Activated T-cell treated with anti-CD3 and anti-CD28 coated beads for 4 hours (primary cell): ENCODE measurements at places on chromosomes 13 and 19.
A peak's percentile ranks its signal among the peaks of the same experiment; 100 is the strongest.

- DNase-seq: peak; percentile 35
Observed at GRCh38 chr13:52968074-52968700, 60.4 kb upstream of the OLFM4 start.

- no peak for DNase-seq
Observed at GRCh38 chr19:51330366-51330765, 11.6 kb downstream of the VSIG10L start.

- peak; percentile 59 for DNase-seq
Observed at GRCh38 chr19:48152551-48152950, 17.6 kb downstream of the LIG1 start.

DNA sequence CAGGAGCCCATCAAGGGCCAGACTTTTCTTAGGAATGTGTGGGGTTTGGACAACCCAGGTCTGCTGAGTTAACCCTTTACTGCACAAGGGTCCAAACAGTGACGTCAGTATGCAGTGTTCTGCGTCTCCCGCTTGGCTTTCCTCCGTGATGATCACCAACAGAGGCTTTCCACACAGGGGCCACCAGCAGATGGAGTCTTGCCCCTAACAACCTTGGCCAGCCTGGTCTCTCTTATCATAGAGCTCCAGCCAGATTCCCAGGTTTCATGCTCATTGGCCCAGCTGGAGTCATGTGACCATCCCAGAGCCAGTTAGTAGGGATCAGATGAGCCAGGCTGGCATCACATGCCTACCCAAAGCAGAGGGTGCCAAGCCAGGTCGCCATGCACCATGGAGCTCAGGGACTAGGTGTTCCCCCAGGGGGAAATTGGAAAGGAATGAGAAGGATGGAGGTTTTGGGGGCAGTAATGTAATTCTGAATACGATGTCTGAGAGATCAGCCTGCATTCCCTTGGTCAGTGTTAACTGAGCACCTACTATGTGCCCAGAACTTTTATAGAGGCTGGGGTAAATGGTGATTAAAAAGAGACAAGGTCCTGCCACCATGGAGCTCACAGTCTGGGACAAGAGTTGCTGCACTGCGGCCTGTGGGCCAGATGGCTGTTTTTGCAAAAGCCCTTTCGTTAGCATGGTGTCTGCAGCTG, 61.2 kb downstream of the MYH14 start:
- DNase-seq: no peak

DNA sequence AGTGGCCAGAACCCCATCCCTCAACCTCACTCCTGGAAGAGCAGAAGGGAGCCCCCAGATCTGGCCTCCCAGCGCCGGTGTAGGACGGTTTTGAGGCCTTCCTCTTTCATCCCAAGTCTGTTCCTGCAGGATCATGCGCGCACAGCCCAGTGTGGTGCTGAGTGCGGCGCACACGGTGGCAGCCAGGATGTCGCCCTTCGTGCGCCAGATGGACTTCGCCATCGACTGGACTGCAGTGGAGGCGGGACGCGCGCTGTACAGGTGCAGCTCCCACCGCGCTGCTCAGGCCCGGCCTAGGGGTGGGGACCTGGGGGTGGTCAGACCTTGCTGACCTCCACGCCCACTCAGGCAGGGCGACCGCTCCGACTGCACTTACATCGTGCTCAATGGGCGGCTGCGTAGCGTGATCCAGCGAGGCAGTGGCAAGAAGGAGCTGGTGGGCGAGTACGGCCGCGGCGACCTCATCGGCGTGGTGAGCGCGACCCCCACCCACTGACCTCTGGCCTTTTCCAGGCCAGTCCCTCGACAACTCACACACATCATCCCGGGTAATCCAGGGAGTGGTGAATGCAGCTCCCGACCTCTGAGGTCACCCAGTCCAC, 14.8 kb downstream of the PNPLA6 start:
- no peak for DNase-seq

- no peak for DNase-seq
Observed at GRCh38 chr13:41548910-41549309, 91.6 kb downstream of the RGCC start.

GRCh38 chr19:22832031-22832762, at the start of gene ZNF723:
ZNF723 (plus strand) TSS chr19:22832291; CDS start chr19:22832380, 89 bp downstream.
- no peak for DNase-seq

DNA sequence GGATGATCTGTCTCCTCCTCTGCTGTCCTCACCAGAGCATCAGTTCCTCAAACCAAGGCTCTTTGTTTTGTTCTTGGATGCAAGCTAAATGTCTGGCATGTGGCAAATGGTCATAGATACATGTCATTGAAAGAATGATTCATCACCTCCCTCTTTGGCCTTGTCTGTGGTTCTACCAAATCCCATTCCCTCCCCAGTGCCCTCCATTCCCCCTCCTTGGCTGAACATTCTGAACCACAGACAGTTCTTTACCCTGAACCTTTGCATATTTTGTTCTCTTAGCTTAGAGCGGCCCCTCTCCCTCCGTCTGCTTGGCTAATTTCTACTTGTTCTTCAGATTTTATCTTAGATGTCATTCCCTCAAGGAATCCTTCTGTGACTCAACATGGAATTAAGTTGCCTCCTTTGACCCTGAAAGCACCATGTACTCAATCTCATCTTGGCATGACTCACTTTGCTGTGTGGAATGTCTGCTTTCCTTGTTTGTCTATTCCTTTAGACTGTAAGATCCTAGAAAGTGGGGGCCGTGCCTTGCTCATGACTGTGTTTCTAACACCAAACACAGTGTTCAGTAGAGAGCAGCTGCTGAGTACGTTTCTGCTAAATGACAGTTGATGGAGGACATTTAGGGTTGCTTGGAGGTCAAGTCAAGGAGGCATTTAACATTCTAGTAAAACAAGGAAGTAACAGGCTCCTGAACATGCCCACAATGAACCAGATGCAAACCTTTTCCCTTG, 8.1 kb downstream of the ALOX5AP start:
- no peak for DNase-seq

- DNase-seq: no peak
Observed at GRCh38 chr19:4373601-4374497, 26.5 kb downstream of the SH3GL1 start.

DNA sequence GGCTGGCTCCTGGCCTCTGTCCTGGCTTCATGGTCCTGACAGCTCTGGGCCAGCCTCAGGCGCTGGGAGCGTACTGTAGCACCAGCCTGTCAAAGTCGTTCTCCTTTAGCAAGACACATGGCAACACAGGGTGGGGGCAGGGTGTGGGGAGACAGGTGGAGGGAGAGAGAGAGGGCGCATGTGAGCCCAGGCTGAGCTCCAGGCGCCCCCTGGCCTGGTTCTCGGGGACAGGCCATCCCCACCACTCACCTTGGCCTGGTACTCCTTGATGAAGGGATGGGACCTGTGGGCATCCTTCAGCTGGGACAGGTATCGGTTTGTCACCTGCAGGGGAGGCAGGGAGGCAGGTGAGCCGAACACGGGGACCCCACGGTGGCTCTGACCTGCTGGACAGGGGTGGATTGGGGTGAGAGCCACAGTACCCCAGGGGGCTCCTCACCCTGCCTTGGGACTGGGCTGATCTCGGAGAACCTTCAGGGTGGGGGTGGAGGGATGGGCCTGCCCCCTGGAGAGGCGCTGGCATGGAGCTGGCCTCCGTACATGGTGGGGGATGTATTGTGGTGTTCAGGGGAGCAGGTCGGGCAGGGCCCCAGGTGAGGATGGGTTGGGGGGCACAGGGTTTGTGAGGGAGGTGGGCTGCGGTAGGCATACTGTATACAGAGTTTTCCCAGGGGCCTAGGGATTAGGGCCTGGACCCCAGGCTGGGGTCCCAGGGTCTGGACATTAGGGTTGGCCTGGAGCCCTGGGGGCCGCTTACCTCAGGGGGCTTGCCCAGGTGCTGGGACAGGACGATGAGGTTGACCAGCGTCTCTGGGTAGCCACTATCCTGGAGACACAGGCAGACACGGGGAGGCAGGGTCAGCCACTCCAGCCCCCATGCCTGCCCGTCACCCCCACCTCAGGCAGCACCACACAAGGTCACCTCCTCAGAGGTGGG, 3.9 kb upstream of the CERS1 start:
- DNase-seq: no peak

DNA sequence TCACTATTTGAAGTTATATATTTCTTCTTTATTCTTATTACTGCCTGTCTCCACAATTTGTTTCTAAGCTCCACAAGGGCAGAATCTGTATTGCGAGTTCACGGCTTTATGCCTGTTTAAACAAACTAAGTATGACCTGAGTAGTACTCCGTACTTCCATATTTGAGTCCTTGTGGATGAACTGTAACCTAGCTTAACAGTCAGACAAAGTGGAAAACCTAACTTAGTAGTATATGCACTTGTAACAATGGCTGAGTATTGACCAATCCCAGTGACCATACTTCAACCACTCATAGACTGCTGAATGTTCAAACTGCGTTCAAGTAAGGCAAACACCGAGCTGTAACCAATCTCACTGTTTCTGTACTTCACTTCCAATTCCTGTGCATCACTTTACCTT, 292.7 kb downstream of the PCDH9 start:
- no peak for DNase-seq

DNA sequence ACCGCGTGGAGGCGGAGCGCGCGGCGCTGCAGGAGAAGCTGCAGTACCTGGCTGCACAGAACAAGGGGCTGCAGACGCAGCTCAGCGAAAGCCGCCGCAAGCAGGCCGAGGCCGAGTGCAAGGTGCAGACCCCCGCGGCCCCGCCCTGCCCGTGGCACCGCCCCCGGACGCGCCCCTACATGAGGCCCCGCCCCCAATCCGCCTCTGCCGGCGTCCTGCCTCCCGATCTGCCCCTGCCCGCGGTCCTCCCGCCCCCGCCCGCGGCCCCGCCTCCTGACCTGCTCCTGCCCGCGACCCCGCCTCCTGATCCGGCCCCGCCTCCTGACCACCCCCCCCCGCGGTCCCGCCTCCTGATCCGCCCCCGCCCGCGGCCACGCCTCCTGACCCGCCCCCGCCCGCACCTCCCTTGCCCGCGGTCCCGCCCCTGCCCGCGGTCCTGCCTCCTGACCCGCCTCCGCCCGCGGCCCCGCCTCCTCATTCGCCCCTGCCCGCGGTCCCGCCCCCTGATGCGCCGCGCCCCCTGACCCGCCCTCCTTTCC, 11.7 kb downstream of the PRR36 start:
- DNase-seq: peak; percentile 62
